NCI-H2171 treated with DMSO at 0.1 percent for 48 hours (cell line): ENCODE measurements at places on chromosomes 1 and 21.

- no peak for DNase-seq
Observed at GRCh38 chr1:170978371-170978910, 43.1 kb downstream of the MROH9 start.

DNA sequence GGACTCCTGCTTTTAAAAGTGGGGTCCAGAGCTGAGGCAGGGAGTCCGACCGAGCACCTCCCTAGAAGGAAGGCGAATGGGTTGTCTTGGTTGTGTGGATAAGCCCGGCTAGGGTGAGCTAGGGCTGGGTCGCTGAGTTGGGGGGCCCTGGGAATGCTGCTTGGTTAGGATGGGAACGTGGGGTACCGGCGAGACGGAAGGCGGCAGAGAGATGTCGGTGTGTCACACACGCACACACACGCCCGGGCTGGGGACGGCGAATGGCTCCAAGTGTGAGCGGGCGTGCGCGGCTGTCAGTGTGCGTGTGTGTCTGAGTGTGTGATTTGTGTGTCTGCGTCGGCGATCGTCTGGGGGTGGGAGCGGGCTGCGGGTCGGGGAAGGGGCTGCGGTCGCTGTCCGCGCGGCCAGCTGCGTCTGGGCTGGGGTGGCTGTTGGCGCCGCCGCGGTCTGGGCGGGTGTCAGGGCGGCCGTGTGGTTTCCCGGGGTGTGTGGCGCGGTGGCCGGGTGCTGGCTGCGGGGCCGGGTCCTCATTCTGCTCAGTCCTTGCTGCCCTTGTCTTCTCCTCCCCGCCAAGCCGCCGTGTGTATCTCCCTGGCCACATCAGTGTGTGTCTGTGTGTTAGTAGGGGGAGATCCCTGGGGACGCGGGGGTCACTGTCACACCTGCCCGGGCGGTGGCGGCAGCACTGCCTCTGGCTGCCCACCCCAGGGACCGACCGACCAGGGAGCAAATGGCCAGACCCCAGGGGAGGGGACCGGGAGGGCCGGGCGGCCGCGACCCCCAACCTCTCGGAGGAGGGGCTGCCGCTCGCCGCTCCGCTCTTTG, 1.1 kb downstream of the EFNA3 start:
- peak; percentile 12 for DNase-seq

- no peak for DNase-seq
Observed at GRCh38 chr1:8238141-8239038, 79.5 kb upstream of the SLC45A1 start.

- peak; percentile 59 for DNase-seq
Observed at GRCh38 chr1:62386351-62387121, 50.3 kb upstream of the USP1 start.

- no peak for DNase-seq
Observed at GRCh38 chr1:39800471-39800835, 11.8 kb upstream of the BMP8B start.

- no peak for DNase-seq
Observed at GRCh38 chr1:161781995-161782394, 15.9 kb downstream of the ATF6 start.

GRCh38 chr1:225486856-225487255, 59.0 kb upstream of the LBR start:
- DNase-seq, result no peak

- no peak for DNase-seq
Observed at GRCh38 chr1:34312359-34312758, 135.7 kb downstream of the C1orf94 start.

DNA sequence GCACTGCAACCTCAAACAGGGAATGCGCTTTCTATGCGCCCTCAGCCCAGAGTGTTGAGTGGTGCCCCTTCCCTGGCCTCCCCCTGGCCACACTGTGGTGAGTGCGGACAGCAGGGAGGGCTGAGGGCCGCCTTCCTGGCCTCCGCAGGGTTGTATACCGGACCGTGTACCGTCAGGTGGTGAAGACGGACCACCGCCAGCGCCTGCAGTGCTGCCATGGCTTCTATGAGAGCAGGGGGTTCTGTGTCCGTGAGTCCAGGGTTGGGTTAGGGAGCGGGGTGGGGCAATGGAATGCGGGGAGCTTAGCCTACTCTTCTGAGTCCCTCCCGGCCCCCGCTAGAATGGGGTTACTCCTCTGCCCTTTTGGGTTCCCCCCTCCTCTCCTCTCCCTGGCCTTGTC, 11.7 kb downstream of the PEAR1 start:
- no peak for DNase-seq

DNA sequence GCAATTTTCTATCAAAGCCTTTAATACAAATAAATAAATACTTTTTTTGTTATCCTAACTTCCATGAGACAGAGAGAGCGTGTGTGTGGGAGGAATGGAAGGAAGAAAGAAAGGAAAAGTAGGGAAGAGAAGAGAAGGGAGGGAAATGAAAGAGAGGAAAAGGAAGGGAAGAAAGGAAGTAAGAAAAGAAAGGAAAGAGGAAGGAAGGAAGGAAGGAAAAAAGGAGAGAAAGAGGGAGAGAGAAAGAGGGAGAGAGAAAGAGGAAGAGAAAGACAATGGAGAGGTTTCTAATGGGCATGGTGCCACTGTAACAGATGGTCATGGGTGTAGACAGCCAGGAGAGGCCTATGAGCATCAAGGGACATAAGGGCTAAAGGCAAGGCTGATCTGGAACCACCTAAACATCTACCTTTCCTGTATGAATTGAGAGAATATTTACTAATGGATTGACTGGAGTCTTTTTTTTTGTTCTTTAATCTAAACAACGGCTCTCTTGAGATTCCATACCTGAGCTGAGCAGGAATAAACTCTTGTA, 234.9 kb downstream of the PTPRC start:
- DNase-seq, result peak; percentile 38

GRCh38 chr1:52920791-52921291, 699 bp downstream of the ECHDC2 start:
- DNase-seq, result no peak

DNA sequence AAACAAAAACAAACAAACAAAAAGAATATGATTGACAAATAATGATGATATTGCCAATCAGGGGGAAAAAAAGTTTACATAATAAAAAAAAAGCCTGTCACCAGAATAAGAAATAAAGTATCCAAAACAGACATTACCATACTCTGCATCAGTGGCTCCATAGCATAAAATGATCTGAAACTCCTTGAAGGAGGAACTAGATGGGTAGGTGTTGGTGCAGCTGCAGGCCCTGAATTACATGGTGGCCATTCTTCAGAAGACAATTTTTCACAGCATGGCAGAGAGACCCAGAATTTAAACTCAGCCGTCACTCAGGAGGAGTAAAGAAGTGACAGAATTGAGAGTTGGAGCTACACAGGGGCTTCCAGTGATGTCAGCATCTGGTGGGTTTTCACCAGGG, 60.2 kb downstream of the GLUL start:
- no peak for DNase-seq

- no peak for DNase-seq
Observed at GRCh38 chr1:5833911-5834310, 158.3 kb downstream of the NPHP4 start.

GRCh38 chr1:46523496-46524353, 27.7 kb downstream of the KNCN start:
- DNase-seq, result peak; percentile 32

DNA sequence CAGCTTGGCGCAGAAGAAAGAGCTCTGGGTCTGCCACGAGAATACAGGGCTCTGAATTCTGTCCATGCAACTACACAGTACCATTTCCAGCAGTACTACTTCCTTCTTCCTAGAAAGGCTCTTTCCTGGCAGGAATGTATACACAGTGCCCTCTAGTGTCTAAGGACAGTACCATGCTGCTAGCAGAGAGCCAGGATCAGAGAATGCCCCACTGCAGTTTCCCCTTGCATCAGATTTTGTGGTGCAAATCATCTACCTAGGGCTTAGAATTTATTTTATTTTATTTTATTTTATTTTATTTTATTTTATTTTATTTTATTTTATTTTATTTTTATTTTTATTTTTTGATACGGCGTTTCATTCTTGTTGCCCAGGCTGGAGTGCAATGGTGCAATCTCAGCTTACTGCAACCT, 50.8 kb downstream of the PAX7 start:
- peak; percentile 63 for DNase-seq

DNA sequence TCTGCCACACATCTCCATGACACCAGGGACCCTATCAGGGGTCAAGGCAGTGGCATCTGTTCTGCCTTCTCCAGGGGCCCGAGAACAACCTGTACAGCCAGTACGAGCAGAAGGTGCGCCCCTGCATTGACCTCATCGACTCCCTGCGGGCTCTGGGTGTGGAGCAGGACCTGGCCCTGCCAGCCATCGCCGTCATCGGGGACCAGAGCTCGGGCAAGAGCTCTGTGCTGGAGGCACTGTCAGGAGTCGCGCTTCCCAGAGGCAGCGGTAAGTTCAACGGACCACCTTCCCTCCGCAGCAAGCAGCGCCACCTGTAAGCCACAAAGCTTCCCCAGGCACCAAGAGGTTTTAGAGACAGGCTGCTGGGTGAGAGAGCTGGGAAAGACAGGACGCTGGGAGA, 15.9 kb downstream of the MX2 start:
- no peak for DNase-seq

DNA sequence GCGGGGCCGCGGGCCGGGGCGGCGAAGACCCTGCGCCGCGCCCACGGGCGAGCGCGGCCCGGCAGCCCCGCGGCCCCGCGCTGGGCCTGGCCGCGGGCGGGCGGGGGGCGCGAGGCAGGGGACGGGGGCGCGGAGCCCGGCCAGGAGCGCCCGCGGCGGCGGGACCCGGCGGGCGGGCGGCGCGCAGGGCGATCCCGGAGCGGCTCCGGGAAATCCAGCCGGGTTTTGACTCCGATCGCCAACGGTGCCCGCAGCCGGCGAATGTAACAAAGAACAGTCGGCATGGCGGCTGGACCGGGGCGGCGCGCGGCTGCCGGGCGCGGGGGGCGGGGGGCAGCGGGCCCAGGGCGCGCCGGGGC, 334 bp downstream of the PRDM15 start:
- DNase-seq, result peak; percentile 69

GRCh38 chr1:175402336-175402735, 209.8 kb upstream of the KIAA0040 start:
- DNase-seq, result no peak

DNA sequence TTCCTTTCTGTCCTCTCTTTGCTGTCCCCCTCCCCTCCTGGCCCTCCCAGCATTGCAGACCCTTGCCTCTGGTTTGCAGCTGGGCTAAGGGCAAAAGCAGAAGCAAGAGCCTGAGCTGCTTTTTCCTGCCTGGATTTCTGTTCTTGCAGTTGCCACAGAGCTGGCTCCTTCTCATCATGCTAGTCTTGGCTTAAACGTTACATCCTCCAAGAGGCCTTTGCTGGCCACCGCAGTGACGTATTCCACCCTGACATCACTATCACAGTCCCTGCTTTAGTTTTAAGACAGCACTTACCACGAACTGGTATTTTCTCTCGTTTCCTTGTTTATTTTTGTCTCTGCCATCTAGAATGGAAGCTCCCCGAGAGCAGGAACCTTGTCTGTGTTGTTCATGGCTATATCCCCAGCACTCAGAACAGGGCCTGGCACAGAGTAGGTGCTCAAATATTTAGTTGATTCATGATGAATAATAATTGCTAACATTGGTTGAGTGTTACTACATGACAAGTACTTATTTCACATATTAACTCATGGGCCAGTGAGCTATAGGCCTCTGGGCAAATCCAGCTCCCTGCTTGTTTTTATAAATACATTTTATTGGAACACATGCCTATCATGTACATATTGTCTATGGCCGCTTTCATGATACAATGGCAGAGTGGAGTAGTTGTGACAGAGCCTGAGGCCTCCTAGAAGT, 13.2 kb upstream of the CSF1 start:
- no peak for DNase-seq

- DNase-seq, result no peak
Observed at GRCh38 chr21:32329331-32329730, 30.7 kb downstream of the MRAP start.

GRCh38 chr1:245380790-245381535, 226.2 kb downstream of the KIF26B start:
- no peak for DNase-seq

- no peak for DNase-seq
Observed at GRCh38 chr1:1116701-1117468, 996 bp upstream of the C1orf159 start.

DNA sequence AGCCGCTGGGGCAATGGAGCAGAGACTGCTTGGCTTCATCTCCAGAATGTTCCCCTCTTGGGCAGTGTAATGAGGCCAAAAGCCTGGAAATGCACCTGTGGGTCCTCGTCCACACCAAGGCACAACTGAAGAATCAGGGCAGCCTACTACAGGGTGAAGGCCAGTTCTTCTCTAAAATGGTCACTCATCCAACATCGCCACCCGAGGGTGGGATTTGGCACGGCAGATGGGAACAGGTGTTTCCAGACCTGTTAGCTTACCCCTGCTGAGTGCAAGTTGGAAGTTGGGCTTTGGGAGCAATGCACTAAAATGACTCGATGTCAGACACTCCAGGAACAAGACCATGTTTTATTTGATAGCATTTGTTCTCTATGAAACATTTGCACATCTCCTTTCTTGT, 543.7 kb downstream of the NPHP4 start:
- no peak for DNase-seq

- no peak for DNase-seq
Observed at GRCh38 chr1:20164694-20165202, 21.1 kb upstream of the UBXN10 start.

DNA sequence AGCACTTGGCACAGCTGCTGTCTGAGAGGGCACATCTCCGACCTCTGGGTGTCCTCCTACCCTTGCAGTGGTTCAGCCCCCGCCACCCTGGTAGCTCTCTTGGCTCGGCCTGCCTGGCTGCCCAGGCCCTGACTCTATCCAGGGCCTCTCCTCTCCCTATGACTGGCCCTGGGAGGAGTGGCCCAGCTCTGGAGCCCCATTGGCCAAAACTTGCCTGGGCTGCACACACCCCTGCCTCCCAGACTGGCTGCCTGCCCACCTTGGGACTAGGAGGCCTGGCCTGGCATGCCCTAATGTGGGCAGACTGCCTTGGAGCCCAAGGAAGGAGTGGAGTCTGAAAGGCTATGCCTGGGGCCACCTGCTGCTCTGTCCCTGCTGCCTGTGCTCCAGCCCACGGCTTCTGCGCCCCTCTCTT, 33.6 kb downstream of the ACOT11 start:
- DNase-seq, result peak; percentile 66

- DNase-seq, result peak; percentile 85
Observed at GRCh38 chr1:114105421-114105979, 48.2 kb downstream of the SYT6 start.
